Bronchial epithelial cell (primary cell): ENCODE measurements at places on chromosomes 12 and 14. TPM values are rescaled to one million over a fixed set of nuclear protein-coding genes. Genes with fewer than 3 reads are reported as not detected.

Gene PIANP
- total RNA-seq = not detected in 2 replicates

Gene WBP11
- 3.7 and 9.2 TPM in 2 replicates for total RNA-seq

Gene DCN
- 2.7 and 32.6 TPM in 2 replicates for total RNA-seq

DNA sequence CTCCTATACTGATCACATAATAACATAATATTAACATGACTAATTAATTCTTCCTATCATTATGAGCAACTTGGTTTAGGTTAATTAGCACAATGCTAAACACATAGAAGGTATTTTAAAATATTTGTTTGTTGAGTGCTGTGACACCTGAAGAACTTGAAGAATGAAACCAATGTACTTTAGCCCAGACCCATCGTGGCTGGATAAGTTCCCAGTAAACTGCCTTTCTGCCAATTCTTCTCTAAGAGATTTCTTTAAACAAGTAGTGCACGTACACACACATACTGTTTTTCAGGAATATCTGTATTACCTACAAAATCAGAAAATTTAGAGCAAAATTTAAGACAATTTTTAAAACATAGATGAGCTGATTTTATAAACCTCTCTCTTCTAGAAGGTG lies 207.4 kb upstream of the SSTR1 start:
- DNase-seq = no peak

- DNase-seq = peak; percentile 42
These were observed 61.3 kb downstream of the C12orf50 start for GRCh38 chr12:87967871-87968270.

- no peak for DNase-seq
These were observed 238.9 kb downstream of the EMP1 start for GRCh38 chr12:13435235-13435933.

- DNase-seq = no peak
These were observed 11.8 kb downstream of the GCH1 start for GRCh38 chr14:54890788-54891187.

- no peak for DNase-seq
These were observed 753 bp downstream of the RPH3A start for GRCh38 chr12:112792301-112792700.

DNA sequence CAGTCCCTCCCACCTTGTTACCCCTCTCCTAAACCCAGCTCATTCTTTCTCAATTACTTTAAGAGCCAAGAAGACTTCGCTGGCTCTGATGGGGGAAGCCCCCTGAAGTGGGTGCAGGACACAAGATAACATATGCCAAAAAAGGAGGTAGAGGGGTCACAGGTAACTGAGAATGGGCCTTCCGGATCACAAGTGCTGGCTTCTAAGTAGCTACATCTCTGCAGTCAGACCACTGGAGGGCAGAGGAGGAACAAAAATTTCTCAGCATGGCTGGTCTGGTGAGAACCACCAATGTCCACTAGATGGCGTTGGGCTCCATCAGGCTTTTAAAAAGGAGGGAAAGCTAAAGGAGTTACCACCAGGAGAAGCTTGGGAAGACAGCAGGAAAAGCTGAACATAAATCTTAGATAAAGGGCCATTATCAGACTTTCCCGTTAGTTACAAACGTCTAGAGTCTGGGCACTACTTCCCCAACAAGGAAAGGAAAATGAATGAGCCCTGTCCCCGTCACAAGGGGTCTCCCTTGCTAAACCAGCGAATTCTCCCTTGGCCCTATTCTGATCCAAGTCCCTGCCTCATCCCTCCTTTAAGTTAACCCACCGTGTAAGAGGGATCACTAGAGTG lies 11.6 kb upstream of the CDH24 start:
- peak; percentile 90 for DNase-seq

DNA sequence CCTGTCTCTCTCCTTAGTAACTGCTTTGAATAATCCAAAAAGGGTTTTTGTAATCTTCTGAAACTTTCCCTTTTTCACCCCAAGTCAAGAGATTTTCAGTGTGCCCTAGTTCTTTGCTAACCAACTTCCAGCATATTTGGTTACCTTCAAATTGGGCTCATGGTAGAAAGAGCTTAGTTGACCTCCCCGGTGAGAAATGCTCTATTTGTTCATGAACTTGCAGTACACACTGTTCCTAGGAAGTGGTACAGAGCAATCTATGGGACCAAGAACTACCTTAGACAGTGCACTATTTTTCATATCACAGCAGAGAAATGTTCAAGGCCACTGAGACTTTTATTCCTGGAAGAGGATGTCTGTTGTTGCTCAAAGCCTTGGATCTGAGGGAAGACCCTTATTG lies 1.7 kb downstream of the USP5 start:
- no peak for DNase-seq

GRCh38 chr12:114746297-114747011 lies 62.5 kb upstream of the TBX3 start:
- DNase-seq = no peak
